ENCODE measurements at places on chromosomes 16 and 17. TPM values are rescaled to one million over a fixed set of nuclear protein-coding genes. Genes with fewer than 3 reads are reported as not detected.

DNA sequence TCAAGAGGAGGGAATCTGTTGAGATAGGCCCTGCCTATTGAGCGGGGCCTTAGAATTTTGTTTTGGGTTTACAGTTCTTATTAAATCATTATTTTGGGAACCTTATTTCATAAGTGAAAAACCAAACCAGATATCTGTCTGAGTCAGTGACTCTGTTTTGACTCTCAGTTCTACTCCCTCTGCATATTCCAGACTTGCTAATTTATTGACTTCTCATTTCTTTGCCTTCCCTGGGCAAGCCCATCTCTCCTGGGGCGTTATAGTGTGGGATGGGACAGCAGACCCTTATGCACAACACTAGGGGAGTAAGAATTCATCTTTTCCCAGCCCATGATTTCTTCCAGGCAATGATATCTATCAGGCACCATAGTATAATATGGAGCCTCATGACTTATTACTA, 45.7 kb downstream of the CPD start:
- H3K36me3 ChIP-seq = peaks cover 40% of the 10 kb centered on the region
- no peak for DNase-seq
- no peak overlapping the region for H3K27ac ChIP-seq
- no peak overlapping the region for H3K4me3 ChIP-seq

GRCh38 chr17:36929851-36930582, 7.3 kb upstream of the LHX1 start:
- H3K4me1 ChIP-seq = peaks cover 26% of the 10 kb centered on the region
- H3K27me3 ChIP-seq = peaks cover 89% of the 10 kb centered on the region
- H3K27ac ChIP-seq = no peak overlapping the region
- H3K36me3 ChIP-seq = peaks cover 2% of the 10 kb centered on the region
- no peak for DNase-seq

- no peaks in the 10 kb centered on the region for H3K4me1 ChIP-seq
- no peak overlapping the region for H3K27ac ChIP-seq
- no peak for DNase-seq
Observed at GRCh38 chr16:12398029-12398682, 405.5 kb downstream of the CPPED1 start.

DNA sequence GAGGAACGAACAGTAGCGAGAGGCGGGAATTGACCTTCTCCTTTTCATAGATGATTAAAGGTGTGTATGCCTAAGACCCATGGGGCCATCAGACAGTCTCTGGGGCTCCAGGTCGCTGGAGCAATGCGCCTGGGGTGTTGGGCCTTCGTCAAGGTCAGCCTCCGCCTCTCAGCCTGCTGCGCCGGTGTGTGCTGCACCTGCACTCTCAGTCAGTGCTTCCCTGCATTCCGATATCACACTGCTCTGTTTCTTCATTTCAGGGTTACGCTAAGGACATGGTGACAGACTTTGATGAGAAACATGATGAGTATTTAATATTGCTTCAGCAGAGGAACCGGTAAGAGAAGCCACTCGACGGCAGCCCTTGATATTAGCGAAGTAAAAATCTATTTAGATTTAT, 68.2 kb downstream of the KATNIP start:
- no peak overlapping the region for H3K27ac ChIP-seq
- no peak for DNase-seq
- no peaks in the 10 kb centered on the region for H3K4me1 ChIP-seq
- no peaks in the 10 kb centered on the region for H3K36me3 ChIP-seq

The TGFB1I1 gene
- total RNA-seq = 1.0 TPM

The SPN gene
- total RNA-seq = 351 TPM

The C16orf86 gene
- 5.1 TPM for total RNA-seq
